ENCODE measurements at places on chromosomes 16 and 17. TPM values are rescaled to one million over a fixed set of nuclear protein-coding genes. Genes with fewer than 3 reads are reported as not detected.

GRCh38 chr16:81094771-81095251 lies 1.4 kb downstream of the GCSH start:
- DNase-seq = no peak

DNA sequence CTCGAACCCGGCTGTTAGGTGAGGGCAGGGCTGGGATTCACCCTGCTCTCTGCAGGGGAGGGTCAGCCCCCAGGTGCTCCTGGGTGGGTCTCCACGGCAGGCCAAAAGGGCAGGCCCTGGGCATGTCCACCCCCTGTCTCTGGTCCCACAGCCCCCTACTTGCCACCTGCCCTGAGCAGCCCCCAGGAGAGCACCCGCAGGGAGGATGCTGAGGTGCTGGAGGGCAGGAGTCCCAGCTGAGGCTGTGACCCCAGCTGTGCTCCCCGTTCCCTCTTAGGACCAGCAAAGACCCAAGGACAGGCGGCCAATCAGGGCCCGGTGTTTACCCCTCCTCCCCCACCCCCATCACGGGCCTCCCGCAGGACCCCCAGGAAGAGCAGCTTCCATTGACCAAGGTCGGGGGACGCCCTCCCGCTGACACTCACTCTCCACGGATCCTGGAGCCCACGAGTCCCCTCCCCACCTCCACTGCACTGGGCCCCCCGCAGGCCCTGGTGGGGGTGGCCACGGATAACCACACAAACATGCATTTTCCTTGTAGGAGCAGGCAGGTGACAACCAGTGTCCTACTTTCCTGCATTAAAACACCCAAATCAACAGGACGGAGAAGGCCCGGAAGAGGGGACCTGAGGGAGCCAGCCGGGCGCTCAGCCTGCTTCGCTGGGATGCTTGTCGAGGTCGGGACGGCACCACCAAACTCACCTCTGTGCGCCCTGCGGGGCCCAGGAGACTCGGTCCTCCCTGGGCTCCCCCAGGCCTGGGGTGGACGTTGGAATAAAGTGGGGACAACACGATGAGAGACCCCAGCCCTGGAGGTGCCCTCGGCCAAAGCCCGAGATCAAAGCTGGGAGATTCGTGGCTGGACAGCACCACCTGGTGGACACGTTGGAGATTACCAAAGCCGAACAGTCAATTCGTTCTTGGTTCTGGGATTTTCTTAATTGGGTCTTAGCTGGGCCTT lies 22.5 kb upstream of the ENPP7 start:
- peak; percentile 40 for DNase-seq

DNA sequence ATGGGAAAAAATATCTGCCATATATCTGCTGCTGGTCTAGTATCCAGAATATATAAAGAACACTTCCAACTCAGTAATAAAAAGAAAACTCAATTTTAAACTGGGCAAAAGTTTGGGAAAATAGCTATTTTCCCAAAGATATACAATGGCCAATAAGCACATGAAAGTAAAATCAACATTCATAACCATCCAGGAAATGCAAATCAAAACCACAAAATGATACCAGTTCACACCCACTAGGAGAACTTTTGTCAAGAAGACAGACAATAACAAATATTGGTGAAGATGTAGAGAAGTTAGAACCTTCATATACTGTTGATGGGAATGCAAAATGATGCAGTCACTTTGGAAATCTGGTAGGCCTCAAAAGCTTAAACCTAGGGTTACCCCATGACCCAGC lies 33.4 kb upstream of the RPRML start:
- DNase-seq = no peak

- DNase-seq = no peak
These were observed 5.7 kb upstream of the NR1D1 start for GRCh38 chr17:40105861-40106759.

- no peak for DNase-seq
These were observed 38.5 kb downstream of the SOX8 start for GRCh38 chr16:1020091-1020399.

DNA sequence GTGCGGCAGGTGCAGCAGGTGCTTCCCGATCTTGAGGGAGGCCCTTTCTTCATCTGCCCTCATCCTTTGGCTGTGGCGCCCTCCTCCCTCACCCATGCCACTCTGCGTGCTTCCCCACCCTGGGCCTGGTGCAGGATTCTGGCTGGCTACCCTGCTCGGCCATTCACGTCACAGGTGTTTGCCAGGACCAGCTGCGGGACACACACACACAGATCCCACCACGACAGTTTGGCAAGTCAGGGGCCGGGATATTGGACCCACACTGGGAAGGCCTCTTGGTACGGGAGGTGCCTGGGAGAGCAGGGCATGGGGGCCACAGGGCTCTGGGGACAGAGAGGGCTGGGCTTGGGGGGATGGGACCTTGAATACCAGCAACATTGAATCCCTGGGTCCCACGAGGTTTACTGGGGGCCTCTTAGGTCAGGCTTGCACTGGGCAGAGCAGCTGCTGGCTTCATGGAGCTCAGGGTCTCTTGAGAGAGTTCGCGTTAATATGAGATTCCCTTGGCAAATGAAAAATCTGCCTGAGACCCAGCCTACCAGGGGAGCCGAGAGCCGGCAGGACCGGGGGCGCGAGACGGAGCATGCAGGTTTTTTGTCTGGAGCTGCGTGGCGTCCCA lies 15.1 kb downstream of the ADCY7 start:
- no peak for DNase-seq

GRCh38 chr17:27398691-27399090 lies 57.6 kb upstream of the KSR1 start:
- no peak for DNase-seq

DNA sequence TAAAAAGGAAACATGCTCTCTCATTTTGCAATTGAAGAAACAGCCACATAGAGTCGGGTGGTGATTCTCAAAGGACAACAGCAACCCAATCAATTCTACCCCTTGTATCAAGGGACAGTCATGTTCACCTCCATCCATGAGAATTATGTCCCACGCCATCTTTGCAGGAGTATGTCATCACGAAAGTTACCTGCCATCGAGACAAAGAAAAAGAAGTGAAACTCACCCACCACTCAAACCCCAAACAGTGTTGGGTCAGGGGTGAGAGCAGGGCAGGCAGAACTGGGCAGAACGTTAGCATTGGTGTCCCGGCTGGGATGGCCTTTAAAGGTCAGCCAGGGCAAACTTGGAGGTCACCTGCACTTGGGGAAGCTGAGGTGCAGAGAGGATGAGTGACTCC lies 24.2 kb upstream of the HNF1B start:
- DNase-seq = no peak

DNA sequence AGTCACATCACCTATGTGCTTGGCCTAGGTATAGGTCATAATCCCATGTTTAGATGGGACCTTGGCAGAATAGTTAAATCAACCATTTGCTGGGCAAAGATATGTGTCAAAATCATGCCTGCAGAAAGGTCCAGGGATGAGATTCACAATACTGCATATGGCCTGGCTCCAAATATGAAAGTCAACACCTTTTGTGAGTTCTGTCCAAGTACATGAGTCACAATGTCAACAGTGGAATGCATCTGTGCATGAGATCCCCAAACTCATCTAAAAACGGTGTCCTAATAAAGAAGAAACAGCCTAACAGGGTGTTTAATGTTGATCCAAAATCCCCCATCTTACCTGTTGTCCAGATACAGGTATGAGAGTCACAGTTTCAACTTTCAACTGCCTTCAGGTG lies 1847.5 kb downstream of the TP53TG3F start:
- DNase-seq = no peak

DNA sequence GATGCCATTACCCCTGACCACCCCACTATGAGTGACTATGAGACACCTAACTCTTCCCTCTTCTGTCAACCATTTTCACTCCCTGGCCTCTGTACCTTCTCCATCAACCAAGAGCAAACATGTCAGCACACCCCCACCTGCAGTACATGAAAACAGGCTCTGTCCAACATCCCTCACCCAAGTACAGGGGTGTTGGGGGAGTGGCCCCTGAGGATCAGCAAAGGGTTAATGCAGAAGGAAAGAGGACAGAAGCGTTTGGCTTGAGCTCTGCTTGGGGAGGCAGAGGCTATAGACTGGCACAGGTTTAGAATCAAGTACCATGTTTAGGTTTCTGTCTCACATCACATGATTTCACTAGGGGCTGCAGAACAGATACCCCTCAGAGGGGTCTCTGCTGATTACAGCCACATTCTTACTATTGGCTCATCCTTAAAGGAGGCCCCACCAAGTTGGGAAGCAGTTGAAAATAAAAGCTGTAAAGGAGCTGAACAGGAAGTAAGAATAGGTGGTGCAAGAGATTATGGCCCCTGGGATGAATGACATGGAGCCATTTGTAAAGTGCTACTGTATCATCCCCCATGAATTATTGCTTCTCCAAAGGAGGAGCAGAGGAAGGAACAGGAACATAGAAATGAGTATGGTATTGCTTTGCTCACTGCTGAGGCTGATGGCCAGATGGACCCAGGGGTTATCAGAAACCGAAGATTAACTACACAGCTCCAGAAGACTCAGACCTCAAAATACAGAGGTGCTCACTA lies 2.4 kb upstream of the PSMC3IP start:
- no peak for DNase-seq

DNA sequence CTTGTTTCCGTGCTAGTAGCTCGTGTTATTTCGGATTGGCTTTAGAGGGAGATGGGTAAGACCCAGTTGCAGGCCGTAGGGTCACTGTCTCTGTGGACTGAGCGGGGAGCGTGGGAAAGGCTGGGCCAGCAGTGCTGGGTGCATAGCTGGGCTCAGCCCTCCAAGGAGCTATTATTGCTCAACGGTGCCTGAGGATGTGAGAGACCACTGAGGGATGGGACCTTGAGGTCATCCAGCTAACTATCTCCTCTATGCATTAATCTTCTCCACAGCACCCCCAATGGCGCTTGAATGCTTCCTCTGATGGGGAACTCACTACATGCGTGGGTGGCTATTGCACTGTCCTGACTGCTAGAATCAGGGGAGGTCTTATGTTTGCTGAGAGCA lies 126.1 kb upstream of the FOXF1 start:
- DNase-seq = no peak

DNA sequence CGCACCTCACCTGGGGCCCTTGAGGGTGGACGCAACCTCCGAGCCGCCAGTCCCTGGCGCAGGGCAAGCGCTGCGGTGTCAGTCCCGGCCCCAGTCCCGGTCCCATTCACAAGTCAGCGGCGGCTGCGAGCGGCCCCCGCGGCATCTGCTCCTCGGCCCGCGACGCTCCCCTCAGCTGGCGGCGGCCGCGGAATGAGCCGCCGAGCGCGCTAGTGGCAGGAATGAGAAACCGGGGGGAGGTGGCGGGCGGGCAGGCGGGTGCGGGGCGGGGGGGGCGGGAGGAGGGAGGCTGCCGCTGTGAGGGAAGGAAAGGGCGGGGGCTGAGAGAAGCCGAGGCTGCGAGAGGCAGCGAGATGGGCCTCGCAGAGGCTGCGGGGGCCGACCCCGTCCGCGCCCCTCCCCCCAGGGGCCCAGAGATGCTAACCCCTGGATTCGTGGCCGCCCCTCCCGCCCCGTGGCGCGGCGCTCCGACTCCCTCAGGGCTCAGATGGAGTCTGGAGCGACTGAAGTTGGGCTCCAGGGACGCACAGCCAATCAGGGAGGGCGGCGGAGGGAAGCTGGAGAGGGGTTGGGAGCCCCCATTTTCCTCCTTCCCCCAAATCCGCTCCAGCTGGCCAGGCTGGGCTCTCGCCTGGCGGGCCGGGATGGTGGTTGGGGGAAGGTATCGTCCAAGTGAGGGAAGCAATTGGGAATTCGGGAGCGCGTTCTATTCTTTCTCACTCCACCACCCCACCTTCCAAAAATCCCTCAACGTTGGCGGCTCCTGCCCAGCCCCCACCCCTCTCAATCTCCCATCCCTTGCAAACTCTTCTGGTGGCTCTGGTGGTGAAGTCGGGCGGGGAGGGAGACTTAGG lies at the start of gene CDH11:
Gene CDH11, minus strand, starts transcription at position 194 of the 854 bp plus-strand sequence. CDS start 117,194 bp downstream, outside the sequence.
- DNase-seq = peak; percentile 44

- DNase-seq = no peak
These were observed 20.6 kb downstream of the ZNF423 start for GRCh38 chr16:49835161-49835777.

GRCh38 chr17:53492532-53492931 lies 330.2 kb upstream of the KIF2B start:
- no peak for DNase-seq

DNA sequence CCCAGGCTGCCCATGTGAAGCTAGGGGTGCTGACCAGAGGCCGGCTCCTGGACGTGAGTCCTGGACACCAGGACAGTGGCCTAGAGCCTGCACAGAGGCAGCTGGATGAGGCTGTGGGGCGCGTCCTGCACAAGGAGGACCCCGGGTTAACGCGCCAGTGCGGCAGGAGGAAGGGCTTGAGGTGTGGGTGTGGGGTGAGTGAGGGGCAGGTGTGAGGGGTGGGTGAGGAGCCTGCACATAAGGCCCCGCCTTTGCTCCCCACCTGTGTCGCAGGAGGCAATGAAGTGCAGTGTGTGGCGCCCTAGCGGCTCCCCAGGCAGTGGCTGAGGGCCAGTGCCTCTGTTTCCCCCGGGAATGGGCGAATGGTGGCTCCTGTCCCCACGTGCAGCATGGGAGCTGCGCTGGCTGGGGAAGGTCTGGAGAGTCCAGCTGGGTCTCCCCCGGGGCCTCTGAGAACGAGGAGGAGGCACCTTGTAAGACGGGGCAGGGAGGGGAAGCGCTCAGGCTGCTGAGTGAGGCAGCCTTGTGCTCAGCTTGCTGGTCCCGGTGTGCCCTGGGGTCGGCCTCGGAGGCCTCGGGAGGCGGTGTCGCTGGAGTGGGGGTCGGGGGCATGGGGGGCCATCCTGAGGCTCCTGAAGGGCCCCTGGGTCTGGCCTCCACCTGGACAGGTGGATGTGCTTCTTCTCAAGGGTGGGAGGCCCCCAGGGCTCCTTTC lies 3.2 kb downstream of the CD7 start:
- DNase-seq = no peak

GRCh38 chr16:85689285-85689949 lies 663 bp upstream of the GINS2 start:
- DNase-seq = no peak

DNA sequence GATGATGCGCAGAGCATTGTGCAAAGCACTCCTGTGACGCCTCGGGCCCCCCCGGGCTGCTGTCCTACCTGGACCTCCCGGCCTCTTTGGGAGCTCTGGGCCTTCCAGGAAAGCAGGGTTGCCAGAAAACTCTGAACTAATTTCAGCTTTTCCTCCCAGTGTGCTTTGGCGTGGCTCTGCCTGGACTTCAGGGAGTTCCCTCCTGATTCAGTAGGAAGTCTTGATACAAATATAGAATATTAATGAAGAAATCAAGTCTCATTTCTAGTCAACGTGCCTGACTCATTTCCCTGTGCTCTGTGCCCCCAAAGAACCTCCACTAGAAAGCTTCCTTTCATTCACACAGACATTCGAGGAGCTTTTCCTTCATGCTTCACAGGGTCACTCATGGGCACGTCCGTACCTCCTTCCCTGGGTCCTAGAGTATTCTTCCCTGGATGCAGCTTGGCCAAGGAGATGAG lies 84.0 kb upstream of the NOL11 start:
- no peak for DNase-seq

GRCh38 chr16:13672196-13672595 lies 247.8 kb upstream of the ERCC4 start:
- DNase-seq = no peak

GRCh38 chr16:22093996-22094395 lies 1.7 kb downstream of the VWA3A start:
- DNase-seq = no peak

- no peak for DNase-seq
These were observed 1.2 kb upstream of the SRCIN1 start for GRCh38 chr17:38606646-38607611.

- no peak for DNase-seq
These were observed 11.8 kb upstream of the TEKT1 start for GRCh38 chr17:6843241-6843880.

The CENPN gene
- 9.3 TPM for total RNA-seq

The SLC35G6 gene
- total RNA-seq = not detected

The ATP2A1 gene
- total RNA-seq = 0.83 TPM

The FNDC8 gene
- not detected for total RNA-seq

The EVI2B gene
- total RNA-seq = 13.0 TPM

All from mucosa of gallbladder (tissue), 1 donor.